Sigmoid colon (tissue), 7 donors: ENCODE measurements at places on chromosomes 6 and 20. TPM values are rescaled to one million over a fixed set of nuclear protein-coding genes. Genes with fewer than 3 reads are reported as not detected.
A peak's percentile ranks its signal among the peaks of the same experiment; 100 is the strongest.

- H3K4me3 ChIP-seq, result no peak overlapping the region
- H3K4me1 ChIP-seq, result no peaks in the 10 kb centered on the region
- no peaks in the 10 kb centered on the region for H3K36me3 ChIP-seq
- H3K27me3 ChIP-seq, result no peaks in the 10 kb centered on the region
- DNase-seq, result no peak
These were observed 126.8 kb upstream of the SLC35B3 start for GRCh38 chr6:8562125-8562524.

- no peak overlapping the region for H3K4me3 ChIP-seq
- H3K4me1 ChIP-seq, result peaks cover 18% of the 10 kb centered on the region
- no peak overlapping the region for H3K27ac ChIP-seq
- DNase-seq, result no peak
- H3K36me3 ChIP-seq, result no peaks in the 10 kb centered on the region
These were observed 82.3 kb upstream of the RIPOR2 start for GRCh38 chr6:25017932-25018567.

- no peak overlapping the region for H3K4me3 ChIP-seq
- H3K4me1 ChIP-seq, result peaks cover 18% of the 10 kb centered on the region
- no peak overlapping the region for H3K27ac ChIP-seq
These were observed 41.1 kb downstream of the TOX2 start for GRCh38 chr20:43955750-43956191.

The CCN6 gene
- not detected for polyA plus RNA-seq

- no peak overlapping the region for H3K4me3 ChIP-seq
- no peak overlapping the region for H3K27ac ChIP-seq
- no peak for DNase-seq
- no peaks in the 10 kb centered on the region for H3K27me3 ChIP-seq
These were observed 67.9 kb upstream of the SPACA1 start for GRCh38 chr6:87979737-87980136.

DNA sequence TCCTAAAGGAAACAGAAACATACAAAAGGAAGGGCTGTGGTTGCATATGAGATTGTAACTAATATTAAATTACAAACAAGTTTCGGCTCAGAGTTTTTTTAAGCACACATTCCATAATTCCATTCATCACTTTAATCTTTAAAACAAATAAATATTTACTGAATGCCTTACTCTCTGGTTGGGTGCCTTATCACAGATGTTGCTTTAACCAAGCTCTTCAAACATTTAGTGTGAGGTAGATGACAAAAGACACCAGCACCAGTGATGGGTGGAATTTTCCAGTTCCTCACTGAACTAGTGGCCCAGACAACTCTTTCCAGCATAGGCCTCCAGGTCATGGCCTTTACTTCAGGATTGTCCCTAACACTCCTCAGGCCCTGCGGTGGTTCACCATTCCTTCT lies 58.7 kb downstream of the ARHGAP18 start:
- no peaks in the 10 kb centered on the region for H3K27me3 ChIP-seq
- DNase-seq, result no peak
- no peak overlapping the region for H3K27ac ChIP-seq
- H3K4me3 ChIP-seq, result no peak overlapping the region
- no peaks in the 10 kb centered on the region for H3K4me1 ChIP-seq

GRCh38 chr6:30954631-30955366 lies 14.0 kb downstream of the MUCL3 start:
- peak overlapping the region; percentile 20 for H3K4me3 ChIP-seq
- peak overlapping the region; percentile 26 for H3K27ac ChIP-seq
- DNase-seq, result no peak
- H3K27me3 ChIP-seq, result peaks cover 10% of the 10 kb centered on the region
- peaks cover 10% of the 10 kb centered on the region for H3K4me1 ChIP-seq

The EPB41L1 gene
- 14.1 TPM for polyA plus RNA-seq

GRCh38 chr6:156485150-156485549 lies 292.0 kb upstream of the ARID1B start:
- no peak overlapping the region for H3K27ac ChIP-seq
- no peak overlapping the region for H3K4me3 ChIP-seq
- no peaks in the 10 kb centered on the region for H3K36me3 ChIP-seq
- no peaks in the 10 kb centered on the region for H3K27me3 ChIP-seq
- H3K4me1 ChIP-seq, result no peaks in the 10 kb centered on the region
- no peak for DNase-seq

The OR2J3 gene
- not detected for polyA plus RNA-seq

The MROH8 gene
- polyA plus RNA-seq, result 2.4 TPM

GRCh38 chr6:166488076-166488685 lies 98.3 kb downstream of the RAMACL start:
- no peak overlapping the region for H3K27ac ChIP-seq
- H3K4me3 ChIP-seq, result no peak overlapping the region
- peak; percentile 76 for DNase-seq

DNA sequence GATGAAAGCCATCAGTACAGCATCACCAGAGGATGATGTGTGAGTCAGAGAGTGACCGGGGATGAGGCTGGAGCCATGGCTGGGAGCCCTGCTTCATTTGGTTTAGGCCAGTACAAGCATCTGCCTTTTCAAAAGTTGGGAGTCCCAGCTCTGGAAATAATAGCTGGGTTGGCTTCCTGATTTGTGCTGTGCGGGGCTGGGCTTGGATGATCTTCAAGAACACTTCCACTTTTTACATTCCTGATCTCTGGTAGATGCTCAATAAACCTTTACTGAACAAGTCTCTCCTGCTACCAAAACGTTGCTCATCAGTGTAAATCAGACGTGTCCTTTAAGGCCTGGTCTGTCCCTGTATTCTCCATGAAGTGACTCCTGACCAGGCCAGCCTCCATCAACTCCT lies 44.1 kb upstream of the ADGRF4 start:
- no peak overlapping the region for H3K4me3 ChIP-seq
- no peak overlapping the region for H3K27ac ChIP-seq
- no peaks in the 10 kb centered on the region for H3K27me3 ChIP-seq
- no peaks in the 10 kb centered on the region for H3K4me1 ChIP-seq

The ZBTB46 gene
- 3.6 TPM for polyA plus RNA-seq

DNA sequence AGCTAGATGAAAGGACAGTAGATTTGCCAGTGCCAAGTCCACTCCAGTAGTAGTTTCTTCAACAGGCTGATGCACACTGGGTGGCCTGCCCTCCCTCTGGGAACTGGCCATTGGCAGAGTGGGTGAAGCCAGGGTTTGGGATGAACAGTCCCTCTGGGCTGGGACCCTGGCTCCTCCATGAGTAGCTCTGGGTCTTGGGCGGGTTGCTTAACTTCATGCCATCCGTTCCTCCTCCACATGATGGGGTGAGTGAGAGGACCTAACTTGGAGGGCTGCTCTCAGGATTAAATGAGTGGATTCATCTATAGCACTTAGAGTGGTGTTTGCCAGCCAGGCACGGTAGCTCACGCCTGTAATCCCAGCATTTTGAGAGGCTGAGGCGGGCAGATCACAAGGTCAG lies 47.2 kb downstream of the PLAGL2 start:
- no peaks in the 10 kb centered on the region for H3K27me3 ChIP-seq
- peak; percentile 26 for DNase-seq
- H3K36me3 ChIP-seq, result peaks cover 44% of the 10 kb centered on the region

GRCh38 chr6:135424385-135424784 lies 73.2 kb downstream of the AHI1 start:
- no peak for DNase-seq
- peaks cover 3% of the 10 kb centered on the region for H3K36me3 ChIP-seq
- H3K4me3 ChIP-seq, result no peak overlapping the region

GRCh38 chr6:130473886-130474285 lies 108.1 kb downstream of the TMEM200A start:
- H3K27ac ChIP-seq, result no peak overlapping the region
- DNase-seq, result no peak
- no peaks in the 10 kb centered on the region for H3K27me3 ChIP-seq
- no peaks in the 10 kb centered on the region for H3K36me3 ChIP-seq
- no peaks in the 10 kb centered on the region for H3K4me1 ChIP-seq

GRCh38 chr20:35510951-35511735 lies 18.3 kb downstream of the C20orf173 start:
- no peak for DNase-seq
- H3K4me3 ChIP-seq, result no peak overlapping the region
- peaks cover 72% of the 10 kb centered on the region for H3K36me3 ChIP-seq
- no peaks in the 10 kb centered on the region for H3K27me3 ChIP-seq
- H3K4me1 ChIP-seq, result peaks cover under 1% of the 10 kb centered on the region

The SCUBE3 gene
- not detected for polyA plus RNA-seq

DNA sequence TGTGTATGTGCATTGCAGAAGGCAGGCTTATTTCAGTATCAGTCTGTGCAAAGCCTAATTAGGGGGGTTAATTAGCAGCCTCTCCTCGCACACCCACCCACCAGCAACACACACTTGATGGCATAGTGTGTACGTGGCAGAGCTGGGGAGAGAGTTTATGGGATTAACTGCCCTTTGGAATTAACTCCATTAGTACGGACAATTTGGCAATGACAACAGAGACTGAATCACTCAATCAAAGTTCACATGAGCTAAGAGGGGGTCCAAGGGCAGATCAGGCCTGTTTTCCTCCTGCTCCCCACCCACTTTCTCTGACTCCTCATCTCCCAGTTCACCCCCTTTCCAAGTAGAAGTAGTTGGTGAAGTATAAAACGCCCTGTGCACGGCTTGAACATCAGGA lies 69.5 kb downstream of the LRFN2 start:
- no peak overlapping the region for H3K27ac ChIP-seq
- H3K4me3 ChIP-seq, result no peak overlapping the region
- H3K27me3 ChIP-seq, result peaks cover 8% of the 10 kb centered on the region
- no peaks in the 10 kb centered on the region for H3K36me3 ChIP-seq
- DNase-seq, result no peak

The CTAGE9 gene
- polyA plus RNA-seq, result not detected

GRCh38 chr20:53364646-53365045 lies 229.0 kb downstream of the ZNF217 start:
- no peak overlapping the region for H3K4me3 ChIP-seq
- no peak overlapping the region for H3K27ac ChIP-seq
- no peak for DNase-seq
- no peaks in the 10 kb centered on the region for H3K36me3 ChIP-seq

The PNPLA1 gene
- not detected for polyA plus RNA-seq

DNA sequence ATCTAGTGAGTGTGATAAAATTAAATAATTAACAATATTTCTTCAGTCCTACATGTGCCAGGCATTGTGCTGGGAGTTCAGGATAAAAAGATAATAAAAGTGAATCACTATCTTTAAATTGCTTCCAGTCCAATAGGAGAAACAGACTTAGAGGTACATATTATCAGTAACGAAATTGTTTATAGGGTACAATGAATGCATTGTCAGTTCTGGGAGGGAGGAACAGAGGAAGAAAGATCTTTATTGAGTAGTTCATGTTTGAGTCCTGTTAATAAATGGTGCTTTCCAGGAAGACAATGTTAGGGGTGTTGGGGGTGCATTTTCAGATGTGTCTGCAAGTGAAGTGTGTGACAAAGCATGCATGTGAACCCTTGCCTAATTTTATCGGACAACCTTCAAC lies 183.1 kb downstream of the OGFRL1 start:
- H3K27me3 ChIP-seq, result no peaks in the 10 kb centered on the region
- no peak overlapping the region for H3K27ac ChIP-seq
- DNase-seq, result no peak

DNA sequence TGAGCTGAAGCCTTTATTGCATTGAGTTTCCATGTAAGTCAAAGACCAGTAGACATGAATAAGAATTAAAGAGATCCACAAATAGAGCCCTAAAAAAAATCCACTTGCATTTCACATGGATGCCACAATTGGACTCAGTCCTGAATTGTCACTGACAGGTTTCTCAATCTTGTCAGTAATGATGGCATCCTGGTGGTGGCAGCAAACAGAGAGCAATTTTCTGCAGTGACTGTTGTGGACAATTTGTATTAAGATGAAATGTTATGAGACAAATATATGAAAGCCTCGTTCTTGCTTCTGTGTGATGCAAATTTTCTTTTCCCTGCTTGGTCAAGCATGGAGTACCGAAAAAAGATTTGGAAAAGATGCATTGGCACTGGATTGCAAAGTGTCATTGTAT lies 278.9 kb downstream of the SAMD5 start:
- no peak for DNase-seq
- no peak overlapping the region for H3K27ac ChIP-seq
- H3K4me3 ChIP-seq, result no peak overlapping the region
- H3K27me3 ChIP-seq, result no peaks in the 10 kb centered on the region
- H3K4me1 ChIP-seq, result no peaks in the 10 kb centered on the region

- no peaks in the 10 kb centered on the region for H3K4me1 ChIP-seq
- H3K36me3 ChIP-seq, result peaks cover 3% of the 10 kb centered on the region
- no peak for DNase-seq
- H3K27me3 ChIP-seq, result no peaks in the 10 kb centered on the region
- H3K4me3 ChIP-seq, result no peak overlapping the region
These were observed 96.0 kb downstream of the INSM1 start for GRCh38 chr20:20463933-20464374.

DNA sequence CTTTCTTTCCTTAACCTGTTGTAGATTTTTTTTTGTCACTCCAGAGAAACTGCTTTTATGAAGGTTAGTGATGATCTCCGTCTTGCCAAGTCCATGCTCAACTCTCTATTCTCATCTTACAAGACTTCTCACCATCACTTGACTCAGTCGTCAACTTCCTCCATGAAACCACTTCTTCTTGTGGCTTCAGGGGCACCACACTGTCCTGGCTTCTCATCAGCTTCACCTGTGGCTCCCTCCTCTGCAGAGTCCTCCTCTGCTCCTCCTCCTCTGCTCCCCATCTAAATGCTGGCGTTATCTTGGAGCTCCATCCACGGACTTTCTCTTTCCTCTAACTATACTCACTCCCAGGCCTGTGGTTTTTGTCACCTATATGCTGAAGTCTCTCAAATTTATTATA lies 187.5 kb downstream of the BACH2 start:
- no peaks in the 10 kb centered on the region for H3K27me3 ChIP-seq
- H3K27ac ChIP-seq, result no peak overlapping the region
- no peak overlapping the region for H3K4me3 ChIP-seq
- no peak for DNase-seq

GRCh38 chr20:41063442-41063841 lies 34.8 kb downstream of the TOP1 start:
- no peaks in the 10 kb centered on the region for H3K36me3 ChIP-seq
- H3K4me3 ChIP-seq, result no peak overlapping the region
- no peak overlapping the region for H3K27ac ChIP-seq
- H3K4me1 ChIP-seq, result peaks cover 8% of the 10 kb centered on the region

GRCh38 chr6:150897400-150897943 lies 32.0 kb downstream of the MTHFD1L start:
- H3K36me3 ChIP-seq, result no peaks in the 10 kb centered on the region
- peak; percentile 25 for DNase-seq
- peaks cover 34% of the 10 kb centered on the region for H3K4me1 ChIP-seq
- no peaks in the 10 kb centered on the region for H3K27me3 ChIP-seq
- peak overlapping the region; percentile 67 for H3K27ac ChIP-seq
- H3K4me3 ChIP-seq, result no peak overlapping the region

The TMEM244 gene
- polyA plus RNA-seq, result not detected

GRCh38 chr6:43016176-43016942 lies 2.3 kb downstream of the KLHDC3 start:
- peak overlapping the region; percentile 50 for H3K27ac ChIP-seq
- peak overlapping the region; percentile 5 for H3K4me3 ChIP-seq
- H3K4me1 ChIP-seq, result peaks cover 52% of the 10 kb centered on the region
- DNase-seq, result no peak
- no peaks in the 10 kb centered on the region for H3K27me3 ChIP-seq

The SRSF12 gene
- not detected for polyA plus RNA-seq

The VWA7 gene
- polyA plus RNA-seq, result 2.8 TPM

The ERGIC3 gene
- 184 TPM for polyA plus RNA-seq

GRCh38 chr20:9616833-9617461 lies 102.6 kb downstream of the LAMP5 start:
- no peaks in the 10 kb centered on the region for H3K4me1 ChIP-seq
- DNase-seq, result no peak
